ENCODE measurements at places on chromosomes 16 and 17.
A peak's percentile ranks its signal among the peaks of the same experiment; 100 is the strongest.

DNA sequence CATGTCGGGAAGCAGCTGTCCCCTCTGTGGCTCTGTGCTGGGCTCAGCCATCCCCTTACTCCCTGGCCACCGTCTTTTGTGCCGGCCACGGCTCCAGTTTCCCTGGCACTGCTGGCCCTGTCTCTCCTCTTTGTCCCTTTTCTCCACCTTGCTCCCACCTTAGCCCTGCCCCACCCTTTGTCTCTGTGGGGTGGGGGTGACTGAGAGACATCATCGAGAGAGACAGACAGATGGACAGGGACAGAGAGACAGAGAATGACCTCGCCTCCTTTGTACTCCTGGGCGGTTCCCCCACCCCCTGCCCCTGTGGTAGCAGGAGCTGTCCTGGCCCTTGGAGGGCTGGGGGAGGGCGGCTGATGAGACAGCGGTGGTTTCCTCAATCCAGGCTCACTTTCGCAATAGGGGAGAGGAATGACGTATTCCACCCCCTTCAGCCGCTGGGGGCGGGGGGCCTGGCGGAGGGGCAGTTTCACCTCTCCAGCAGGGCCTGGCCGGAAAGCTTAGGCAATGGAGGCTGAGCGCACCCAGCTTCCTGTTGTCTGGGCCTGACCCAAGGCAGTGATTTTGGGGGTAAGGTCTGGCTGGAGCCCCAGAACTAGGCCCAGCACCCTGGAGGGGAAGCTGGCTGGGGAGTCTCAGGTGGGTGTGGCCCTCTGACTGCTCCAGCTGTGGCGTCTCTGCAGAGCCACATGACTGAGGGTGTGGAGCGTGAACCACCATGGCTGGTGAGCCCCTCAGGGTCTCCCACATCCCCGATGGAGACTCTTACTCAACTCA is 7.3 kb downstream of the FMNL1 start:
- DNase-seq: no peak

DNA sequence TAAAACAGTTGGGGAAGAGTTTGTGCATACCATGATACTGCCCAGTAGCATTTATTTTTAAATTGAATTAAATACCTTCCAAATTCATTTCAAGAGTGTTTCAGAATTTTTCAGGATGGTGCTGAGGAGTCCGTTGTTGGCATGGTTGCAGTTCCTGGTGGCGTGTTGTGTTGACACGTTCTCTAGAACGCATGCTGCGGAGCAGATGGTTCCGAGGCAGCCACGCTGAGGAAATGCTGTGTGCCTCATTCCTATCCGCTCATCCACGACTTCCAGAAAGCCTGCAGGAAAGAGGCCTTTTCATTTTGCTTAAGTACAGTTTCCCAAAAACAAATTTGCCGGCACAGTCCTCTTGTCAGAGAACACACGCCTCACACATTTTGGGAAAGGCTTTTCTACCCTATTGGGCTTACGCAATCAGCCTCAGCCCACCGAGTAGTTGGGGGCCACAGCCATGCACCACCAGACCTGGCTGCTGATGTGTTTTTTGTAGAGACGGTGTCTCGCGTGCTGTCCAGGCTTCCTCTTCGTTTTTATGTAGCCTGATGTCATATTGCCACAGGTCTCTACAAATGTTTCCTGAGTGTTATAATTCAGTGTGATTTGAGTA is 32.1 kb upstream of the IL17C start:
- DNase-seq: peak; percentile 10

GRCh38 chr16:16191493-16192167 is 31.7 kb downstream of the ABCC6 start:
- DNase-seq: no peak

DNA sequence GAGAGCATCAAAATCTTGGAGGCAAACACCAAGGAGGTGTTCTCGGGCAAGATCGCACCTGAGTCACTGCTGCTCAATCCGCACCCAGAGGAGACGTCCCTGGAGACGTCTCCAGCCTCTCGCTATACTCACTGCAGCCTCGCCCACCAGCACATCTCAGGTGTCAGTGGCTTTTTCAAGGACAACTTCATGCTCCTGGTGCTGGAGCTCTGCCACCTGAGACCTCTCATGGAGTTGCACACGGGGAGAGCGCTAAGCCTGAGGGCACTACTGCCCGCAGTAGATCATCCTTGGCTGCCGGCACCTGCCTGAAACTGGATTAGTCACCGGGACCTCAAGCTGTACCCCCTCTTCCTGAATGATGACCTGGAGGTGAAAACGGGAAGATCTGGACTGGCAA is 2.6 kb upstream of the MBTPS1 start:
- DNase-seq: no peak

DNA sequence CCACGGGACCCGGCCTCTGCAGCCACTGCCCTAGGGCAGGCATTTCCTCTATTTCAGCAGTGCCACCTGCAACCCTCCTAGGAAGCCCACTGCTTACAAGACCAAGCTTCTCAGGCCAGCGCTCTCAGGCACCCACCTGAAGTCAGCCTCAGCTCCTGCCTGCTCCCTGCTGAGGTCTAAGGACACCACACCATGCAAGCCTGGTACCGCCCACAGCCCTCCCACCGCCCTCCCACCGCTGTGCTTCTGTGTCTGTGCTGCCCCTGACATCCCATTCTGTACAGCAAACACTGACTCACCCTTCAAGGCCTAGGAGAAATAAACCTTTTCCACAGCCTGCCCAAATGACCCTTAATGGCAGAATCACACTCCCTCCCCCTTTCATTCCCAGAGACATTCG is 6.3 kb downstream of the CLUH start:
- no peak for DNase-seq

DNA sequence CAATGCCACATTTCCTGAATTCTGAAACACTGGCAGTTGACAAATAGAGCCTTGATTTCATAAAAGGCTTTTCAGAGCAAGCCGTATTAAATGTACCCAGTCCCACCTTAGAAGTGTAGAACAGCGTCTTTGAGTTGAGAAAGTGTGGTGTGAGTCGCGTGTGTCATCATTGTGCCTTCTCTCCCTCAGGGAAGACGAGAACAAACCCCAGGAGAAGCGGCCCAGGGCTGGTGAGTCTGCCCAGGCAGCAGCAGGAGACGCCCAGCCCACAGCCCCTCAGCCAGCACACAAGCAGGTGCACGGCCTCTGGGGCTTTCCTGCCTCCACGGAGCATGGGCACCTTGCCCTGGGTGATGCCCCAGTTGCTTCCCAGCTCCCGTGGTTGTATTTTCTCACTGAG is 34.0 kb downstream of the CIBAR2 start:
- DNase-seq: no peak

GRCh38 chr17:7606280-7606679 is 8.4 kb downstream of the FXR2 start:
- no peak for DNase-seq

- no peak for DNase-seq
Observed at GRCh38 chr17:77628035-77628434, 330.5 kb upstream of the TNRC6C start.

GRCh38 chr16:86520317-86521210 is 10.2 kb downstream of the FOXF1 start:
- DNase-seq: no peak

DNA sequence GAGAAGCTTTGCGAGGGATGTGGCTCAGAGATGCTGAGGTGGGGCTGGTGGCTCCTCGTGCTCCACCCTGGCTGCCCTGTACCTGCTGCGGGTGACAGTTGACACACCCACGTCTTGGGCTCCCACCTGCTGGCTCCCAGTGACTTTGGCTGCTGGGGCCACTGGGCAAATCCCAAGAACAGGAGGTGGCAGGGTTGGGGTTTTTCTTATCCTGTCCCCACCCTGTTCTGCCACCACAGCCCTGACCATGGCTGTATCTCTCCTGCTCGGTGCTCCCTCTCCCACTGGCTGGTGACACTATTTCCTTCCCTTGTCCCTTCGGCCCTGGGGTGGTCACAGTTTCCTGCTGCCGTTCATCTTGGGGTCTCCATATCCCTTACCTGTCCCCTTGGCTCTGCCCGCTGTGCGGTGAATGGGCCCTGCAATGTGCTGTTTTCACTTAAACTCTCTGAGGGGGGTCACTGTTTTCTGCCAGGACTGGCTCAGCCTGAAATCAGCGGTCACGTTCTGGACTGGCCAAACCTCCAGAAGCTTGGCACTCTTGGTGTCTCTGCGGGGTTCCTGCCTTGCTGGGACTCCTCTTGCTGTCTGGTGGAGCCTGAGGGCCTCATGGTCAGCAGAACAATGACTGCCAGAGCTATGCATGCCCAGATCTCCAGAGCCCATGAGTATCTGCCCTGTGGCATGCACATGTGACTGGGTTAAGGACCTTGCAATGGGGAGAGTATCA is 144.2 kb downstream of the IRF8 start:
- no peak for DNase-seq
